ENCODE measurements at places on chromosomes 6 and 20.

DNA sequence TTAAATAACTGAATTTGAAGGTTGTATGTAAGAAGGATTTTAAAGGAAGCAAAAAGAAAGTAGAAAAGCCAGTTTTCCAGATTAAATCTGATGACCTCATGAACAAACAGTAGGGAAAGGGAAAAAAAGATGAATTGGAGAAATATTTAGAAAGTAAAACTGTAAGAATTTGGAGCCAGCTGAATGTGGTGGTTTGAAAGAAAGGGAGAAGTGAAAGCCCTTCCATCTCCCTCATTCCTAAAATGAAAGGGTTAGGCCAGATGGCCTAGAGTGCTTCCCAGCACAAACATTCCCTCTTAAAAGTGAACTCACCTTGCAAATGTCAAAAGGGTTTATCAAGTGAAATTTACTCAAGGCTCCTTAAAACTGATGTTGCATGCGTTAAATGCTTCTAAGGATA is 139.3 kb upstream of the COL21A1 start:
- DNase-seq, result no peak

- DNase-seq, result peak; percentile 60
Observed at GRCh38 chr6:151325075-151326050, 66.0 kb downstream of the ZBTB2 start.

- DNase-seq, result no peak
Observed at GRCh38 chr6:87672641-87673040, 29.4 kb downstream of the AKIRIN2 start.

DNA sequence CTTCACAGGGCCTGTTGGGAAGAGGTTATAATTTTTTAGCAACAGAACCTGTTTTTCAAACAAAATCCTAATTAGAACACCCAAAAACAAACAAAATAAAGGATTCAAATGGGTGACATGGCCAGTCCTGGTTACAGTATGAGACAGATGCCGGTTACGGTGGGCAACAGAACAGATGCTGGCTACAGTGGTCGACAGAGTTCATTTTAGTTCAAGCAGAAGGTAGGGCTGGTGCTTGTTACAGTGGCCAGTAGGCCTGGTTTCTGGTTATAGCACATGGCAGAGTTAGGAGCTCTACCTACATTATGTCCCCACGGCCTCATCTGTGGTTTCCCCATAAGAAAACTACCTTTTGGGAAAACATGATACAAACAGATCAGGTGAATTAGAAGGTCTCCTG is 327.7 kb downstream of the LAMA2 start:
- DNase-seq, result no peak

DNA sequence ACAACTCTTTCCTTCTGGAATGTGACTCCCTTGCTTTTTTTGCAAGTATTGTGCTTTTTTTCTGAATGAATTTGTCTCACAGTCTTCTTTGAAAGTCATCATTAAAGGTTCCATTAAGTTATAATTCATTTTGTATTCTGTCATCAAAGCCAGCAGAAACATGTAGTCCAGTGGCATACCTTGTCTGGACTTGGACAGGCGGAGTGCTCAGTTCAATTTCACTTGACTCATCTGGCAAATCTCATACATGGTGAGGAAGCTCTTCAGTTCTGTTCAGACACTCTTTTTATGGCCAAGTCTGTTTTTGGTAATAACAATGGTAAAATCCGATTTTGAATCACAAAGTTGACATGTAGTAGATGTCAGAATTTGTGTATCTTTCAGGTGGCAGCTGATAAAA is 260.8 kb upstream of the OPRM1 start:
- no peak for DNase-seq

GRCh38 chr6:83442752-83443151 is 11.9 kb upstream of the ME1 start:
- DNase-seq, result no peak

- no peak for DNase-seq
Observed at GRCh38 chr20:15653396-15654207, 919.6 kb downstream of the KIF16B start.

- DNase-seq, result no peak
Observed at GRCh38 chr20:3927486-3928291, 38.5 kb downstream of the PANK2 start.

GRCh38 chr20:51154708-51155690 is 132.1 kb upstream of the KCNG1 start:
- DNase-seq, result no peak

Data from tibial nerve (tissue), 4 donors.